ENCODE measurements at places on chromosomes 5 and 9.
A peak's percentile ranks its signal among the peaks of the same experiment; 100 is the strongest.

DNA sequence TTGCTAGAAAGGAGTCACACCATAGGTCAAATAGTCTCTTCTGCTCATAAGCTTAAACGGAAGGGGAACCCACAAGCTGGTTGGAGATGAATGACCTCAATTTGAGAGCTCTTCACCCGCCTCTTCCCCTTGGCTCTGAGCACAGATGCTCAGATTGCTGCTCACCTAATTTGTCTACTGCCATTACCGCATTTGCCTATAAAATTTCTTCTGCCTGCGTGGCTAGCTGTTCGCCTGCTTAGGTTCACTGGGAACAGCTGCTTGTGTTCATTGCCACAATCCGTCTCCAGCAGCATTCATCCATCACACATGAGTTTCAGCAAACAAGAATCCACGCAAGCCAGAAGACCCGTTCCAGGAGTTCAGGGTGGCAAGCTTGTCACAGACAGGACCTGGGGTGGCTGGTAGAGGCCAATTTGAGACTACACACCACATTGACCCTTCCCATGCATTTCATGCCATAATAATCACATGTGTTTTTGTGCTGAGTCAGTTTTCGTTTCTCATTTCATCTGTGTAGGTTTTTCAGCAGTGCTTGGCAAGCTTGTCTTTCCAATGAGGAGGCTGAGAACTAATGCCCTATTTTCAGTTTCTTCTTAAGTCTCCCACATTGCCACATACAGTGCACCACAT, 50.2 kb upstream of the DNAH5 start:
- DNase-seq = no peak

DNA sequence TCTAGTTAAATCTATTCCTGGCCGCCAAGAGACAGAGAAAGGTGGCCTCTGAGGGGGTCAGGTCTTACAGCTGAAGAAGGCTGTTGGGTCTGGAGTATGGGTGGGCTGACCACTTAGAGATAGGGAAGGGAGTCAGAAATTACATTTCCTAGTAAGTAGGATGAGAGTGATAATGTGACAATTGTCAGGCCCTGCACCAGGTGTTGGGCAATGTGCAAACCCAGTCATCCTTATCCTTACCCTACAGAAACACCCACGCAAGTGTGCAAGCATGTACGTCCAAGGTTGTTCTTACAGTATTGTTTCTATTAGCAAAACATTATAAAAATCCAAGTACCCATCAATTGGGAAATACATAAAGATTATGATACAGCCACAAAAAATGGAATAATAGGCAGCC, 9.5 kb downstream of the SPAAR start:
- DNase-seq = no peak

DNA sequence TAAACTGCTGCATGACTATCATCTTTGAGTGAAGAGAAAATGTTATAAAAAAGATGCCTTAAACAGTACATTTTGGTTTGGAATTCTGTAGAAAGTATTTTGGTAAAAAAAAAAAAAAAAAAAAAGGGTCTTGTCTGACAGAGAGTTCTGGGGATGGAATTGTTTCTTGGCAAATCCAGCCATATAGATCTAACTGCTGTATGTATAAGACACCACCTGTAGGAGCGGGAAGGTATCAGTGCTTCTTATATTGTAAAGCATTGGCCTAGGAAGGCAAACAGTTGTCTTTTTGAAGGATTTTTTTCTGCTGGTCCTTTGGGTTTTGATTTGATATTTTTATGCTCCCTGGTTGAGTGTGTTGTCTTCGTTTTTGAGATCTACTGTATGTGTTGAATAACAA, 2.8 kb downstream of the PURA start:
- no peak for DNase-seq

GRCh38 chr9:98545021-98545420, 163.7 kb downstream of the GABBR2 start:
- no peak for DNase-seq

- DNase-seq = no peak
These were observed 69.2 kb downstream of the ANGPTL2 start for GRCh38 chr9:127053057-127053821.

DNA sequence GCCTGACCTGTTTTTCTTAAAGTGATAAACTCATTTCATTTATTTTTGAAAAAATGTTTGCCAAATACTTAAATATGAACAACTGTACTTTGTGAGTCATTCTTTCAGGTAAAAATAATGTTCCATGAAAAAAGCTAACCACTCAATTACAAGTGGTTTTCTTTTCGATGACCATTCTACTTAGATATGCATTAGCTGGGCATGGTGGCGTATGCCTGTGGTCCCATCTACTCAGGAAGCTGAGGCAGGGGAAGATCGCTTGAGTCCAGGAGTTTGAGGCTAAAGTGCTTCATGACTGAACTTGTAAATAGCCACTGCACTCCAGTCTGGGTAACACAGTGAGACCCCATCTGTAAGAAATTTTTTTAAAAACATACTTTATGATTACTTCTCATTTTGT, 4.0 kb upstream of the WDR70 start:
- DNase-seq = no peak

DNA sequence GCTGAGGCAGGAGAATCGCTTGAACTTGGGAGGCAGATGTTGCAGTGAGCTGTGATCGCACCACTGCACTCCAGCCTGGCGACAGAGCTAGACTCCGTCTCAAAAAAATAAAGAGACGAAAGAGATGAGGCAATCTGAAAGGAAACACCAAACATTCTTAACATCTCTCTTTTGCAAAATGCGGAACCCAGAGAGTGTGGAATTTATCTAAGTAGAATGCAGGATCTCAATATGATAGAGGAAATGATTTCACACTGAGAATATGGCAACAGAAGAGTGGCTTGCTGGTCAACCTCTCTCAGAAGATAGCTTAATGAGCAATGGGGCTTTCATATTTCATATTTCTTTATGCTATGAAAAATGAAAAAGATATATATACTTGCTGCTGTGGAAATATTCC, 33.4 kb upstream of the PCA3 start:
- peak; percentile 37 for DNase-seq

DNA sequence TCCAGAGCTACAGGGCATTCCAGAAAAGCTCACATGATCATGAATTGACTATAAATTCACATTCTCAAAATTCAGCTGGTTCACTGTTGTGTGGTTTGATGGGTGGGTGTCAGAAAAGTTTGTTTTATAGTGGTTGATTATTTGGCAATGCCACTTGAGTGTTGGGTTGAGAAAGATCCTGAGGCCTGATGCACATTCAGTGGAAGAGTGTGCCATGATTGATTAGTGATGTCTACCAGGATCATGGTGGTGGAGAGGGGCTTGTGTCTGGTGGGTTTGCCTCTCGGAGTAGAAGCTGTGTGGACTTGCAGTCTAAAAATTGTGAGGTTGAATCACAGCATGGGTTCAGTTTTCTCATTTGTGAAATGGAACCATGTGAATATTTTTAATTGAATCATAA, 2.0 kb downstream of the NDUFS6 start:
- no peak for DNase-seq

DNA sequence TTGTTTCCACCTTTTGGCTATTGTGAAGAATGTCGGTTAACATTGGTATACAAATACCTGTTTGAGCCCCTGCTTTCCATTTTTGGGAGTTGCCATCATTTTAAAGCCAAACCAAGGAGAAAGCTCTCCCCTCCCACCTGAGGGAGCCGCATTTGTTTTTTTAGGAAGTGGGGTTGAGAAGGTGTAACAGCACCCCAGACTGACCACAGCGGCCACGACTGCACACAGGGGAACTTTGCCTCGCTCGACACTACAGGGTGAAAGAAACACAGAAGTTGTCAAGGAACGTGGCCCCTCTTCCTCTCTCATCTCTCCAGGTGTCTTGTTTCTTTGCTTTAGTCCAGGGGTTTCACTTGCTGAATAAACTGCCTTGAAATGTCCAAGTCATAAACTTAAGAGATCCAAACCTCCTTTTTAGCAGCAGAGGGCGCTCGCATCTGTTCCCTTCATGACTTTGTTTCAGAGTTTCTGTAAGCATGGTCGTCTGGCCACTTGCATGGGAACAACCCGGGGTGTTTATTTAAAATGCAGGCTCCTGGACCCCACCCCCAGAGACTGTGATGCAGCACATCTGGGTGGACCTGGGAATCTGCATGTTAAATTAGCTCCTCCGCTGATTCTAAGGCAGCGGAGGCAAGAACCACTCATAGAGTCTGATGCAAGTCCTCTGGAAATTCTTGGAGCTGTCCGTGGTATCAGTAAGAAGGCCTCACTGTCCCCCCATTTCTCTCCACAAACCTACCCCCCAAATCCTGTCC, 2.1 kb upstream of the TTLL11 start:
- DNase-seq = peak; percentile 71

DNA sequence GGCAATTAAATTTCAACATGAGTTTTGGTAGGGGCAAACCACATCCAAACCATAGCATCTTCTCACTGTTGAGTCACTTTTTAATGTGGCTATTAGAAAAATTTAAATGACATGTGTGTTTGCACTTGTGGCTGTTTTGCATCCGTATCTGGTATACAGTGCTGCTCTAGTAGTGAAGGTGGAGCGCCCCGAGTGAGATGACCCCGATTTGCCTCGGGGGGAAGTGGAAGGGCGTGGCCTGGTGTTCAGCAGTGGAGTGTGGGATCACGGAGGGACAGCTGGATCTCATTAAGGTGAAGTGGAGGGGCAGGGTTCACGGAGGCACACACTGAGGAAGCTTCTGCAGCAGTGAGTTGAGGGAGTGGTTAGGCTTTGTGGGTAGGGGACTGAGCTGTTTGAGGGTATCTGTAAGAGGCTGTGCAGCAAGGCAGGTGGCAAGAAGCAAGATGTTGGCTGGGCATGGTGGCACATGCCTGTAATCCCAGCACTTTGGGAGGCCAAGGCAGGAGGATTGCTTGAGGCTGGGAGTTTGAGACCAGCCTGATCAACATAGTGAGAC, 6.2 kb upstream of the GMCL2 start:
- DNase-seq = no peak

DNA sequence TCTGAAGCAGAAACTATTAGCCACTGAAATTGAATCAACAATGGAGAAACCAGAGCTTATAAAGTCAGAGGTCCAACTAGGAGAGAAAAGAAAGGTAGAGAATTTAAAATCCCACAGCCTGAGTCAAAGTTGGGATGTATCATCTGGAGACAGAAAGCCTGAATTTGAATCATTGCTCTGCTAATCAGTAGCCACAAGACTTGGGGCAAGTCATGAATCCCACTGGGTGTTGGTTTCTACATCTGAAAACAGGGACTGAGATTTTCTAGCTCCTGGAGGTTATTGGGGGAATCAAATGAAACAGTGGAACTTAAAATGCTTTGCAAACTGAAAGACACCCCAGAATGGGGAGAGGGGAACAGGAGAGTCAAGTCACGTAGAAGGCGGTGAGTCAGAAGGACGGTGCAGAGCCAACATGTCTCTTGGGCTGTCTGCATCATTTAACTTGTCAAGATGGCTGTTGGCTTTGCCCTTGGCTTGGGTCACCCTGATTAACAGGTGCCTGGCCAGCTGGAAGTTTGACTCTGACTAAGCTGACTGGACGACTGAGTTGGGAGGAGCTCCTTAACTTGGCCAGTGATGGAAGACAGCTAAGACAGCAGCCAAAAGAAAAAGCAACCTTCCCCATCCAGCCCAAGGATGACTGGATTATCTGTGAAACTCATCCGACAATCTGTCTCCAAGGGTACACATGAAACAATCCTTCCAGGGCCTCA, 60.6 kb upstream of the ADRA1B start:
- no peak for DNase-seq

DNA sequence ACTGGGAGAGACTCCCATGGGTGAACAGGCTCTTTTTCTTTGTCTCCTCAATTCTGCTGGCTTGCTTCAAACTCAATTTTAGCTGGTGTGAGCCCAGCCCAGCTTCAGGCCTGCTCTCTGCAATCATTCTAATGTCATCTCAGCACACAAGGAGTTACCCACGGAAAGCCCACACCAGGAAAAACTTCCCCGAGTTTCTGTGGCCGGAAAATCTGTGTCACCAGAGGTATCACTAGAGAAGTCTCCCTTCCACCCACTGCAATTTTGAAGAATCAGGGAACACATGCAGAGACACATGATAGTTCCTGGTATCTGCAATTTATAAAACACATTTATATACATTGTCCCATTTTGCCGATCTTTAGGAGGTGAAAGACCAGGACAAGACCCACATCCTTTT, 13.5 kb upstream of the NDFIP1 start:
- no peak for DNase-seq

DNA sequence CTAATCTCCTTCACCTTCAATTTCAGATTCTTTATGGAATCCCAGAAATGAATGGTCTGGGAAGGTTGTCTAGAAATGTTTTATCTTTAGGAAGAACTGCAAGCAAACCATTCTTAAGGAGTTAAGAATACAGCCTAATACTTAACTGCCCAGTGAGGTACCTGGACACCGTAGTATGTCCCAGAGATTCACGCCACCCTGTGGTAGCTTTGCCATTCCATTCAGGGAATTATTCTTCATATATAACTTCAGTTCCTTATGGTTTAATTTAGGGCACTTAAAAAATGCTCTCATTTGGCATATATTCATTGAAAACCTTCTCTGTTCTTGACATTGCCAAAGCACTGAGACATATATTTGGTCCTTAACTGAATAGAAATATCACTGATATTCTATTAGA, 49.7 kb downstream of the ACTBL2 start:
- DNase-seq = no peak

DNA sequence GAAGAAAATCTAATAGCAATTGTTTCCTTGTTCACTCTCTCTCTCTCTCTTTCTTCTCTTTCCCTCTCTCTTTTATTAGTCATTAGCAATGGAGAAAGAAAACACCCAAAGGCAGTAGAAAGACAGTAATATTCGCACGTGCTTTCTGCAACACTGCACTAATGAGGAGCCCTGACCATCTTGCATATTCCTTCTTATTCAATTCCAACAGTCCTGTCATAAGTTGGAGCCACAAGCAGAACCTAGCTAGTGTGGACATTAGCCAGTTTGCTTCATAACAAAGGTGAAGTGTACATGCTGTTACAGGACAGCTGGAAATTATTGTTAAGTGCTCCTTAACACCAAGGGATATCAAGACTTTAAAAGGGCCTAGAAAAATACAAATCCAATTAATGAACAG, 63.4 kb downstream of the TRIM32 start:
- no peak for DNase-seq

DNA sequence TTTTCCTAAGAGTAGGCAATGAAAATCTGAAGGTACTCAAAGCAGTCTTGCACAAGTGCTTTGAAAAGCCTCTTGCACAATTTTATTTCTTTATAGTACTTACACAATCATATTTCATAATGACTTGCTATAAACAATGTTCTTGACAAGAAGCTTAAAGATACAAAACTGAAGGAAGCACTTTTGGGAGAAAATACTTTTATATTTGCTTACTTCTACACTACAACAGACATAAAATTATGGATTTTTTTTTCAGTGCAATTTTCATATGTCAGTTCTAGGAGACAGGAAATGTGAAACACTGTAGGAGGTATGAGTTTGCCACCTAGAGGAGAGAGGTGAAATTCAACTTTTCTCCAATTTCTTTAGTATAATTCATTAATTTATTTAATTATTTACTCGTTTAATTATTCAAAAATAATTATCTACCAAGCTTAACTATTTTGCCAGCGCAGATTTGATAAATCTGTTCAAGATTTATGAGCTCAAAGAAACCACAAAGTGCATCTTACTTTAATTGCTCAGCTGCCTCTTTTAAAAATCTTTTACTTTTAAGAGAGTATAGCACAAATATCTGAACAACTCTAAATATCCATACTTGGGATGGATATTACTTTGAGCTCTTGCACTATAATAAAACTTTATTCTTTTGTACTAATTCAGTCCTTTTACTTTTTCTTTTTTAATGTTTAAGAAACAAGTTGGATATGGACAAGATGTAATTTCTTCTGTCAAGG, 29.0 kb upstream of the CDKN2B start:
- no peak for DNase-seq
